ENCODE measurements at places on chromosomes 12 and 14.

- no peaks in the 10 kb centered on the region for H3K36me3 ChIP-seq
- no peak for DNase-seq
- H3K4me1 ChIP-seq = no peaks in the 10 kb centered on the region
- H3K4me3 ChIP-seq = no peak overlapping the region
- H3K27me3 ChIP-seq = peaks cover 33% of the 10 kb centered on the region
- no peak overlapping the region for H3K27ac ChIP-seq
Observed at GRCh38 chr12:13028825-13029570, 15.2 kb upstream of the FAM234B start.

DNA sequence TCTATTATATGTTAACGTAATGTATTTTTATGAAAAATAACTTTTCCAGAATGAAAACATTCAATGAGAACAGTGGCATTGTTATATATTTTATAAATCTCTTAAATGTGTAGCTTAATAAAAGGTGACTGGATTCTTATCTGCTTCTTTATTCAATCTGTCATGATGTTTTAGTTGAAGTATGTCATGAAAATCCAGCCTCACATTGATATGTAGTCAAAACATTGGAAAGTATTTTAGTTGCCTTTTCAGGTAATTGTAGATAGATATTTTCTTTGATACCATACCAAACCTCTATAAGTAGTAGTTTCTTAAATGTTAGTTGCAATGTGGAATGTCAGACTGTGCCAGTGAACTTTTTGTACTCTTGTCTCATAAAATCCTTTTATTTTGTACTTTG is 41.3 kb upstream of the MSRB3 start:
- H3K36me3 ChIP-seq = peaks cover 12% of the 10 kb centered on the region
- no peak overlapping the region for H3K27ac ChIP-seq
- H3K4me3 ChIP-seq = no peak overlapping the region
- peaks cover 4% of the 10 kb centered on the region for H3K4me1 ChIP-seq
- no peak for DNase-seq
- H3K27me3 ChIP-seq = no peaks in the 10 kb centered on the region

DNA sequence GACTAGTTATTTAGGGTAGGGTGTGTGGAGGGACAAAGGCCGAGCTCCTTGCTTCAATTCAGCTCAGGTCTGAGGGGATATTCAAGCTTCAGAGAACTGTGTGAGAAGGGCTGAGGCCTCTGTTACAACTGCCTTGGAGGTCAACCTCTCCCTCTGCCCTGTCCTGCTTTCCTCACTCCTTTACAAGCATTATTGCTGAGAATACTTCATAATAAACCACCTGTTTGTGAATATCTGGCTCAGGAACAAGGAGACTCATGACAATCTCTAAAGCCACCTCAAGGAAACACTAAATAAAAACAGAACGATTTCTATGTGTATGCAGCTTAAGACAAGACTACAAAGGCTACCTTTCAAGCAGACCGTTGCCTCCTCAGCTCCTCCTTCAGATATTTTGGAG is 21.7 kb downstream of the OTOGL start:
- H3K4me3 ChIP-seq = no peak overlapping the region
- no peaks in the 10 kb centered on the region for H3K27me3 ChIP-seq
- no peaks in the 10 kb centered on the region for H3K36me3 ChIP-seq
- H3K4me1 ChIP-seq = no peaks in the 10 kb centered on the region
- H3K27ac ChIP-seq = no peak overlapping the region

GRCh38 chr12:53624458-53624857 is 1.7 kb downstream of the ATF7 start:
- no peaks in the 10 kb centered on the region for H3K27me3 ChIP-seq
- no peak for DNase-seq
- H3K36me3 ChIP-seq = peaks cover 6% of the 10 kb centered on the region
- H3K27ac ChIP-seq = peak overlapping the region; percentile 47
- H3K4me3 ChIP-seq = peak overlapping the region; percentile 97
- H3K4me1 ChIP-seq = peaks cover 48% of the 10 kb centered on the region

All from activated CD8-positive, alpha-beta memory T cell treated with anti-CD3 and anti-CD28 coated beads, Interleukin-2, amount 10 ng/mL, durations not matched to agents 7 days and 5 days (primary cell).